C1 segment of cervical spinal cord (tissue), 14 donors: ENCODE measurements at places on chromosomes 7 and 10.

DNA sequence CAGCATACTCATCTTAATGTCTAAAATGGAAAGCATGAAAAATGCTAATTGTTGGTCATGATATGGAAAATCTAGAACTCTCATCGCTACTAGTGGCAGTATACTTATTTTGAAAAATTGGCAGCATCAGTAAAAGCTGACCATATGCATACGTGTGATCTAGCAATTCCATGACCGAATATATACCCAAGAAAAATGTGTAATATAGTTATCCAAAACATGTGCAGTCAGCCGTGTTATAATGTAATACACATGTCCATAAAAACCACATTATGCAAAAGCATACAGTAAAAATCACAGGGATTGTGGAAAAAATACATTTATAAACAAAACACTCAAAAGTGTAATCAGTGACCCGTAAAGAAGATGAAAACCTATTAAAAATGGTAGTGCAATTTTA is 439.0 kb downstream of the SH2D4B start:
- no peak for DNase-seq

DNA sequence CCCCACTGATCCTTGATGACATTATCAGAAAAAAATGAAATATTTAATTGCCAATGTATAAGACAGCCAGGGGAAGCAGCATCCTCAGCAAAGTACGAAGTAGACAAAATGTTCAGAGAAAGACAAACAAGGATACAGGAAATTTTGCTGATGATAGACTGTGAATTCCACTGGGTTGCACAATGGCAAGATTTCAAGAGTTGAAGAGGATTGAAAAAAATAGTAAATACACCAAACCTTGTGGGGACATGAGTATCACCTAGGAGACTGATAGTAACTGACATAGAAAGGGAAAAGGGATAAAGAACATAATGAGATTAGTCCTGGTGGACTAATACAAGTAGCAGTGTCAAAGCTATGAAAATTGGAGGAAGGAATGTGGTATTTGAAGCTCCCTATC is 16.5 kb downstream of the CNOT4 start:
- DNase-seq, result no peak

DNA sequence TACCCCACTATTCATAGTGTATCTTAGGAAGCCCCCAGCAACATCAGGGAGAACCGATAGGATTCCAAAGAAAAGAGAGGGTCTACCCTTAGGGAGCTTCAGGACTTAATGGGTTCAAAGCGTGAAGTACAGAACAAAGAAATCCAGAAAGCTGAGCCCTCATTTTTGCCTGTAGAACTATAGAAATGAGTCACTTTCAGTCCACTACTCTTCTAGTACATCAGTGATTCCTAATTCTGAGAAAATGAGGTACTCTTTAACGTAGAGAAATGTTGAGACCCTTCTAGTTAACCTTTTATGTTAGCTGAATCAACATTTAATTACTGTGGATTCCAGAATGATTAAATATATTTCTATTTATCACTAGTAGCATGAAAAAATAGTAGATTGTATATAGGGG is 1.8 kb downstream of the TDRD1 start:
- DNase-seq, result no peak

DNA sequence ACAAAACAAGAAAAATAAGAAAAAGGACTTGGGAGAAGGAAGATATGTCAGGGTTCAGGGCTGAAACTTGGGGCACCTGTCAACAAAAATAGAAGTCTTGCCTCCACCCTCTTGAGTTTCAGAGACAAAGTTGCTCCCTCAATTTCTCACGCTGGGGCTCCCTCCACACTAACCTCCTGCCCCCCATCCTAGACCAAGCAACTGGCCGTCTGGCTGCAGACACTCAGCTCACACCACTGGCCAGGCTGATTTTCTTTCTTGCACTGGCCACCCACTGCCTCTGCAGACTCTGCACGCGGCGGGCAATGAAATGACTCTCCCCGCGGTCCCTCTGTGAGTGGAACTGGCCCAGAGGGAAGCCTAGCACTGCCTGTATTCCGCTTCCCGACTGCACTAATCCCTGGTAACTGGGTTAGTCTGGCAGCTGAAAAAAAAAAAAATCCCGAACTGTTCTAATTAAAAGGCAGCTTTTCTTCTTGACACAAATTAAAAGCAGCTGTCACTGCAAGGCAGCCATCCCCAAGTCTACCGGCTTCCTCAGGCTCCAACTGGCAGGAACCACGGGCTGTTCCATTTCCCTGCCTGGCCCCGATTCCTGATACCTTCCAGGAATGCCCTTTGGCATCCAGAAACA is 83.5 kb downstream of the SPDYE5 start:
- no peak for DNase-seq

DNA sequence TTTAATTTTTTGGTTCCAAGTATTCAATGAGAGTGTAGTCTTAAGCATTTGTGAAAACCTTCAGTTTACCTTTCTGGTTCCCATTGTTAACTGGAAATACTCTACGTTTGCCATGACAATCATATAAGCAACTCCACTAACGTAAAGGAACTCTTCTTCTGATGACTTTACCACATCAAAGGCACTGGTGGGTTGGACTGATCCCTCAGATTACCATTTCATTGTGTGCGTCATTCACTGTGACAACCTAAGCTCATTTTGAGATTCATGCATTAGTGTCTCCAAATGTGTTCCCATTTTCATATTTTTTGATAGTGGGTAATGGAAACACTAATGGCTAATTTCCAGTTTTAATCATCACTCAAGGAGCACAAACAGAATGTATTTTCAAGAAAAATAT is 119.9 kb upstream of the COL1A2 start:
- no peak for DNase-seq

GRCh38 chr10:88840104-88840503 is 11.5 kb downstream of the ANKRD22 start:
- DNase-seq, result no peak

DNA sequence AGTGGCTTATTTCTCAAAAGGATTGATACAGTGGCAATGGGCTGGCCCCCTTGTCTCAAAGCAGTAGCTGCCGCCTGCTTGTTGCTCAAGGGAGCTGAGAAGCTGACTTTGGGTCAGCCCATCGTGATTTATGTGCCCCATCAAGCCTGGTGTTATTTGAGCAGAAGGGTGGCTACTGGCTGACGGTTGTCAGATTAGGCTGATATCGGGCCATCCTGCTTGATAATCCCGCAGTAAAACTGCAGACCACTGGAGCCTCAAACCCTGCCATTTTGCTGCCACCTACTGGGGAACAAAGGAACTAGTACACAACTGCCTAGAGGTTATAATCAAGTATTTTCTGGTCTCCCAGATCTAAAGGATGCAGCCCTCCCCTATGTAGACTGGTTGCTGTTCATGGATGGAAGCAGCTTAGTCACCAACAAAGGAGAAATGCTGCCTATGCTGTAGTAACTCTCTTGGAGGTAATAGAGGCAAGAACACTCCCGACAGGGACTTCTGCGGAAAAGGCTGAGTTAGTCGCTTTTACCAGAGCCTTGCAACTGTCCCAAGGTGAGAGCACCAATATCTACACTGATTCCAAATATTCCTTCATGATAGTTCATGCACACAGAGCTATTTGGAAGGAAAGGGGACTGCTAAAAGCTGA is 65.9 kb upstream of the ZNF92 start:
- peak; percentile 34 for DNase-seq

DNA sequence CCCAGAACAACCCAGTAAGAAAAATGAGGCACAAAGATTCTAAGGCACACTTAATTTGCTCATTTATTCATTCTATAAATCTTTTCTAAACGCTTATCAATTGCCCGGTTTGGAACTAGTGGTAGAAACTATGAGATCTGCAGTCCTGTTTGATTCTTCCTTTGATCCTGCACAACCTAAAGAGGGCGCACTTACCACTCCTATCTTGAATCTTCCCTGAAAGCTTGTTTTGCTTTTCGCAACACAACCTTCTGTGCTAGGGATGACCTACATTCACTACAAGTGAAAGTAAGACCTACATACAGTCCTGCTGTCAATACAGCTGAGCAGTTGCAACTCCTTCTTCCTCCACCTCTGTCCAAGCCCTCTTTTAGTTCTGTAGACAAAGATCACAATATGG is 12.6 kb upstream of the ARL4A start:
- no peak for DNase-seq

DNA sequence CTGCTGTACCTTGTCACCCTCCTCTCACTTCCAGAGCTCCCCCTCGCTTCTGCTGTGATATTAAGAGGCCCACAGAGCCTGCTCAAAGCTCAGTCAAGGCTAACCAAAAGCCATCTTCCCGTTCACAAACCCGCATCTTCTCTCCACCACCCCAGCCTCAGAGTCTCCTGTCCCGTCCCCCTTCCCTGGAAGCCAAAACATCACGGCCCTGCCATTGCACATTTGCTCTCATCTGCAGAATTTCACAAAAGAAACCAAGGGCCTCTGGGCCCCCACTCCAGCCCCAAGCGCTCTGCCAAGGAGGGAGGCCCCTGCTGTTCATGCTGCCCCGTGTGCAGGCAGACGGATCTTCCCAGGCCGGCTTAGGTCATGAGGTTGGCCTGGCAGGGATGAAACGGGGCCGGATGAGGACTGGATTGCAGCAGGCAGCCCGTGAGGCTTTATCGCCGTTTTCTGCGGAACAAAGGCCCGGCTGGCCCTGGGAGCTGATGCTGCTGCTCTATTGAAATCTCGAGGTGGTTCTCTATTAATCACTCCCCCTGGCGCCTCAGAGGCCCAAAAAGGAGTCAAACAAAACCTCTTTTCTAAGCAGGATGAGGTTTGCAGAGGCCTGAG is 31.6 kb upstream of the FOXK1 start:
- peak; percentile 25 for DNase-seq
